ENCODE measurements at places on chromosomes 12 and 14.

DNA sequence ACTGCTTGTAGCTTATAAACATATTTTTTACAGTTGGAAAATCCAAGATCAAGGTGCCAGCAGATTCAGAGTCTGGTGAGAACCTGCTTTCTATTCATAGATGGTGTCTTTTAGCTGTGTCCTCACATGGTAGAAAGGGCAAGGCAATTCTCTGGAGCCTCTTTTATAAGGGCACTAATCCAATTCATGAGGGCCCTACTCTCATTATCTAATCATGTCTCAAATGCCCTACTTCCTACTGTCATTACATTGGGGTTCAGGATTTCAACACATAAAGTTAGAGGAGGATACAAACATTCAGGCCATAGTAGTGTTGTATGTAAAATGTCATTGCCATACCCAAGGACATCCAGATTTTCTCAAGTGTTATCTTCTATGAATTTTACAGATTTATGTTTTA lies 496.4 kb downstream of the TMTC2 start:
- no peak for DNase-seq

GRCh38 chr12:20319366-20319765 lies 49.0 kb upstream of the PDE3A start:
- no peak for DNase-seq

DNA sequence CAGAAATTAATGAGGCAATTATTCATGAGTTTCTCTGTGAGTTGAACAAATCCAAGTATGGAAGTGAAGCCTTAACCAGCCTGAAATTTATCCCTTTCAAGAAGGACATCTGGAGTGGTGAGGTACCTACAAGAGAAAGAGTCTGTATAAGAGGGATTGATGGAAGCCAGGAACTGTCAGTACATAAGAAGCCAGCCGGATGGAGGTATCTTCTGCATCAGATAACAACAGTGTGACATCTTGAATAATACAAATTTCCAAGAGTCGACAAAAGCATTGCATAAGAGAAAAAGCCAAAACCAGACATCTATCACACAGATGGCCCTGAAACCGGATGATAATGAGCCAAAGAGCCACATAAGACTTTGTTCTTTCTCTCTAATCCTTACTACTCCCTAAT lies 781.2 kb downstream of the FLRT2 start:
- no peak for DNase-seq

DNA sequence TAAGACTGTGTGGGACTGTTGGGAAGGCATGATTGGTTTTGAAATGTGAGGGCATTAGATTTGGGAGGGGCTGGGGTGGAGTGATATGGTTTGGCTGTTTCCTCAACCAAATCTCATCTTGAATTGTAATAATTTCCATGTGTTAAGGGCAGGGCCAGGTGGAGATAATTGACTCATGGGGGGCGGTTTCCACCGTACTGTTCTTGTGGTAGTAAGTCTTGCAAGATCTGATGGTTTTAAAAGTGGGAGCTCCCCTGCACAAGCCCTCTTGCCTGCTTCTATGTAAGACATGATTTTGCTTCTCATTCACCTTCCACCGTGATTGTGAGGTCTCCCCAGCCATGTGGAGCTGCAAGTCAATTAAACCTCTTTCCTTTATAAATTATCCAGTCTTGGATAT lies 76.6 kb upstream of the PPFIA2 start:
- DNase-seq: no peak

GRCh38 chr12:28870839-28871440 lies 278.1 kb upstream of the FAR2 start:
- no peak for DNase-seq

DNA sequence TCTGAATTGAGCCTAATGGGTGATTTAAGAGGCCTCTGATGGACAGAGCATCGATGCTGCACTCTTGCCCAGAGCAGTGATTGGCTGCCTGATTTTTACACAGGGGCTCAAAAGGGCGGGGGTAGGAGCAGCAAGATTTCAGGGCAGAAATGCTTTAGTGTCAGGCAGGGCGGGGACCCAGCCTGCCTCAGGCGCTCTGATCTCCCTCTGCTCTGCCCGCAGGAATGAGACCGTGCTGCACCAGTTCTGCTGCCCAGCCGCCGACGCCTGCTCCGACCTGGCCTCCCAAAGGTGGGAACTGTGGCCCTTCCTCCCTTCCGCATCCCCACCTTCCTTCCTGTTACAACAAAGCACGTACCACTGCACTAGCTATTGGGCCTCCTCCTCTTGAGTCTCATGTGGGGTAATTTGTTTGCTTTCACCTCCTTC lies 32.4 kb downstream of the IQSEC3 start:
- no peak for DNase-seq

- no peak for DNase-seq
Observed at GRCh38 chr14:104220215-104221070, 82.1 kb downstream of the KIF26A start.

DNA sequence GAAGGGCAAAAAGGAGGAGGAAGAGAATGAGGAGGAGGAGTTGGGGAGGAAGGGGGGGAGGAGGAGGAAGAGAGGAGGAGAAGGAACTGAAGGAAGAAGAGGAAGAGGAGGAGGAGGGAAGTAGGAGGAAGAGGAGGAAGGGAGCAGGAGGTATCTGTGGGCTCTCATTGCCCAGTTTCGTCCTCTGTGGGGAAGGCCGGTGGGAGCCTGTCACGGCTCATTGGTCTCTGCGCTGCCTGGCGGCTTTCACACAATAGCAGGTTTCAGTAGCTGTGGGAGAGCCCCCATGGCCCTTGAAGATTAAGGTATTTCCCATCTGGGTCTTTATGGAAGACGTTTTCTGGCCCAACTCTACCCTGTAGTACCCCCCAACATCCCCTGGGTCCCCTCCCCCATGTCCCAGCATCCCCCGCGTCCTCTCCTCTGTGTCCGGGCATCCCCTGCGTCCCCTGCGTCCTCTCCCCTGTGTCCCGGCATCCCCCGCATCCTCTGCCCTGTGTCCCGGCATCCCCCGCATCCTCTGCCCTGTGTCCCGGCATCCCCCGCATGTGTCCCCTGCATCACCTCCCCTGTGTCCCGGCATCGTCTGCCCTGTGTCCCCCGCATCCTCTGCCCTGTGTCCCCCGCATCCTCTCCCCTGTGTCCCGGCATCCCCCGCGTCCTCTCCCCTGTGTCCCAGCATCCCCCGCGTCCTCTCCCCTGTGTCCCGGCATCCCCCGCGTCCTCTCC lies 278.2 kb upstream of the SFSWAP start:
- no peak for DNase-seq

GRCh38 chr12:89817501-89818226 lies 109.0 kb upstream of the ATP2B1 start:
- no peak for DNase-seq

DNA sequence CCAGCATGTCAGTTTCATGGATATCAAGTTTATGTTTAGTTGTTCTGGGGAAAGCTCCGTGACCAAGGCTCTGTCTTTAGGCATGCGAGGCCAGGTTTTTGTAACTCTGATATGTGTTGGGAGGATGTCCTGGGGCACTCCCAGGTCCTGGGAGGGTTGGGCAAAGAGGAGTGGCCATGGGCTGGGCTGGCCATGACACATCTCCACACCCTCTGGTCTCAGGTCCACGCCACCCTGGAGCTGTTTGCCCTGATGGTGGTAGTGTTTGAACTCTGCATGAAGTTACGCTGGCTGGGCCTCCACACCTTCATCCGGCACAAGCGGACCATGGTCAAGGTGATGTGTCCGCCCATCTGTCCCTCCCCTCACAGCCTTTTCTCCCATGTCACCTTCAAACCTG lies 46.4 kb downstream of the TPCN1 start:
- no peak for DNase-seq

DNA sequence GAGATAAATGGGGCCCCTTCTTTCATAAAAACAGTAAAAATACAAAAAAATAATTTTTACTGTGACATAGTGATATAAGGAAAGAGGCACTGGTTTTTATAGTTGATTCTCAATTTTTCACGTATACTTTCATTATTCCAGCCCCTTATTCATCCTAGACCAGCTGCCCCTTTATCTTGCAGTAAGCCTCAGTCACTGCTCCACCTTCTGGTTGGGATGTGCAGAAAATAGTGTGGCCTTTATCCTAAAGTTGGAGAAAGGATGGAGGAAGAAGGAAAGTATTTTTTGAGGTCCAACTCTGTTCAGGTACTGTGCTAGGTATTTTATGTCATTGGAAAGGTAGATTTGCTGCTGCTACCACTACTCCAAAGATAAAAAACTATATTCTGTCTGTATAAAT lies 172.7 kb downstream of the ANO6 start:
- no peak for DNase-seq

DNA sequence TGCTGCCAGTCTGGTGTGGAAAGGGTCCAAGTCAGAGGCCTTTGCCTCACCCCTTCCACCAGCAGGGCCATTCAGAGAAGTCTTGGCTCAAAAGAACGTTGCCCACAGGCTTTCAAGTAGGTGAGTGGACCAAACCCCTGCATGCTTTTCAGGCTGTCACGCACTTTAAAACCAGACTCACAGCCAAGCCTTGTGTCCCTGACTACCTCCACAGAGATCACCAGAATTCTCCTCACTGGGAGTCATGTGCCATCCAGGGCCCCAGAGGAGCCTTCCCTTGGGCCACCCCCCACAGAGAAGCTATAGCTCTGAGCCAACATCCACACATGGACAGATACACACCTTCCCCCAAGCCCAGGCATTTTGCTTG lies 283.1 kb downstream of the DPF3 start:
- no peak for DNase-seq

DNA sequence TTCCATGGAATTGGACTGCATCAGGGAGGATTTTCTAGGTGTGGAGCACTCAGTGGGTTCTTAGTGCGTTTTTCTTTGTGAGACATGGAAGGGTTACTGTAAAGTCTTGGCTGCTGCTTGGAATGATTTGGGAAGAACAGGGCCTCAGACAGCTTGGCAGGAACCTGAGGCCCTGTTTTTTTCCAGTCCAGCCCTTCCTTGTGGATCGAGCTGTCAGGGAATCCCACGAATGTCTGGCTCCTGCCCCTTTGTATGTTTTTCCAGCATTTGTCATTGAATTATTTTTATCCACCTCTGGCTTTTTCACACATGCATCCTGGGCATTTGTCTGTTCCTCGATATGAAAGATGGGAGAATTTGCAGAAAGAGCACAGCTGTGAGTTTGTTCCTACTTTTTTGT lies 158.5 kb downstream of the TGFB3 start:
- DNase-seq: no peak

DNA sequence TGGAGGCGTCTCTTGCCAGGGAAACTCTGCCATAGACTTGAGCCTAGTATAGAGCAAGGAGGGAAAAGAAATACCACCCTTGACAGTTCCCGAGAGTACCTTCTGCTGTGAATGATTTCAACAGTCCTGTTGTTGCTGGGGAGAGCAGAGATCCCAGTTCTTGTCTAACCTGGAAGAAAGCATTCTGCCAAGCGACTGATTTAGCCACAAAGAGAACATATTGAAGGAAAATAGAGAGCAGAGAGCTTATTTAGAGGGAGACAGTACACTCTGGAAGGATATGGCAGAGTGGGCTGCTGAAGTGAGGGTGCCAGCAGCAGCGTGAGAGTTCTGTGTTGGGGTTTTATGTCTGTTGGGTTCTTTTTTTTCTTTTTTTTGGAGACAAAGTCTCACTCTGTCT lies 966.9 kb upstream of the TMEM132C start:
- no peak for DNase-seq

GRCh38 chr14:43894534-43894933 lies 612.5 kb downstream of the FSCB start:
- DNase-seq: no peak

DNA sequence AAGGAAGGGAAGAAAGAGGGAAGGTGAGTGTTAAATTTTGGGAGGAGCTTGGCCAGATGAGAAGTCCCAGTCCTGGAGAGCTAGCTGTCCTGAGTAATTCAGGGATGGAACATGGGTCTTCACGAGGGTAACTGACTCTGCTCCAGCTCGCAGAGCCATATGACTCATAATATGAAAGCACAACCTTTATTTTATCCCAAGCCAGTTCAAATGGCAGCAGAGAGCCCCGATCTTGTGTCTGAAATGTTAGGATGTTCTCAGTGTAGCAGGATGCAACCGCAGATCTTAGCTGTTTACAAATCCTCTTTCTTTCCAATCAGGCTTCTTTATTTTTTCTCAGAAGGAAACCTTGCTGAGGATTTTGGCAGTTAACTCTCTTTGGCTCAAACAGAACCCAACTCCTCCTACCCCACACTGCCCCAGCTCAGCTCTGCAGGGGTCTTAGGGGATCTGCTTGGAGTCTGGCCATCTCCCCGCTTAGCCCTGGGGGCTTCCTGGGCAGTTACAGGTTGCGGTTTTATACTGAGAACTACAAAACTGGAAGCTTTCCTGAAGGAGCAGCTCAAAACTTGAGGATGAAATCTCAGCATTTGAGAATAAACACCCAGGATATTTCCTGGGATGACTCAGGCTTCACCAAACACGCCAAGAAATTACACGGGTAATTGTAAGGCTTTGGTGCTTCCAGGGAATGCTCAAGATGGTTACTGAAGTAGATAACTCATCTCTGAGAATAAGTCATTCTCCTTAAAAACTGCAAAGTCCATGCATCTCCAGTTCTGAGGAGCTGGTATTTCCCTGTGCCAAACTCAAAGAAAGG lies 92.5 kb downstream of the VCPKMT start:
- DNase-seq: no peak

GRCh38 chr12:18549598-18549997 lies 188.2 kb downstream of the PLCZ1 start:
- no peak for DNase-seq

GRCh38 chr12:4001841-4002240 lies 128.6 kb upstream of the PARP11 start:
- no peak for DNase-seq

DNA sequence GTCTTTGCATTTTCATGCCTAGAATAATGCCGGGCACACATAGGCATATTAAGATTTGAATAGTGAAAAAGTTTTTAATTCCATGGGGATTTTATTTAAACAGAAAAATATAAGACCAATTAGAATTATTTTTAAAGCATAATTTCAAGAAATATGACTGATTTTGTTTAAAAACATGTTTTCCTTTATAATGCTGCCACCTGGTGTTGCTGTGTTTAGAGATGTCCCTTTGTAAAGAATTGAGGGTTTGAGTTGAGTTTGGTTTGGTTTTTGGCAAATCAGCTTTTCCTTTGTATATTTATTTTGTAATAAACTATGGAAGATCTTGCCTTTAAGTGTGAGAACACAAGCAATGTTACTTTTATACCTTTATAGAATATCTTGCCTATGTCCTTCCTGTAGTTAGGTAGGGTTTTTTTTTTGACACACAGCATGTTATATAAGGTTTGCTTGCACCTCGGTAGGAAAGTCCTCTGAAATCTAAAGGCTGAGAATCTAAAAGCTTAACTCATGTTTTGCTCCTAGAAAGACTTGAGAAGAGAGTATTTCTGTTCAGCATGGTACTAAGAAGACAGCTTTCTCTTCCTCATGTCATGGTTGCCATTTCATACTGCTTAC lies 31.4 kb upstream of the SNAPC1 start:
- DNase-seq: no peak

GRCh38 chr14:75518625-75519024 lies 3.6 kb upstream of the BATF start:
- no peak for DNase-seq

- DNase-seq: no peak
Observed at GRCh38 chr12:123744836-123745235, 17.3 kb upstream of the DNAH10 start.

DNA sequence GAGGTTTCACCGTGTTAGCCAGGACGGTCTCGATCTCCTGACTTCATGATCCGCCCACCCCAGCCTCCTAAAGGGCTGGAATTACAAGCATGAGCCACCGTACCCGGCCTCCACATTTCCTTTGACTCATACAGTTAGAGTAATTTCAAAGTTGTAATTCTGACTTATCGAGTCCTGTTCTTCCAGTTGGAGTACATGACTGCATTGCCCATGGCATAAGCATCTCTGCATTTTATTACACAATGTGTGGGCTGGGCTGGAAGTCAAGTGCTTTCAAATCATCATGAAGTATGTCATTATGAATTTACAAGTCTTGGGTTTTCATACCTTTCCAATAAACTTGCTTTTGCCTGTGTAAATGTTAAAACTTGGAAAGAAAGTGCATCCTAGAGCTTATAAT lies 1295.7 kb upstream of the FLRT2 start:
- no peak for DNase-seq

Data from stimulated activated CD4-positive, alpha-beta T cell treated with anti-CD3 and anti-CD28 coated beads, Interleukin-2, amount 100 ng/mL, for 4 hours (primary cell).